ENCODE measurements at places on chromosomes 5 and 9. TPM values are rescaled to one million over a fixed set of nuclear protein-coding genes. Genes with fewer than 3 reads are reported as not detected.

CSF2 gene
- not detected for polyA plus RNA-seq

SPATA31D4 gene
- not detected for polyA plus RNA-seq

- DNase-seq: no peak
These were observed 115.3 kb upstream of the VLDLR start for GRCh38 chr9:2506321-2506720.

IL33 gene
- polyA plus RNA-seq: 2.6 TPM

DNA sequence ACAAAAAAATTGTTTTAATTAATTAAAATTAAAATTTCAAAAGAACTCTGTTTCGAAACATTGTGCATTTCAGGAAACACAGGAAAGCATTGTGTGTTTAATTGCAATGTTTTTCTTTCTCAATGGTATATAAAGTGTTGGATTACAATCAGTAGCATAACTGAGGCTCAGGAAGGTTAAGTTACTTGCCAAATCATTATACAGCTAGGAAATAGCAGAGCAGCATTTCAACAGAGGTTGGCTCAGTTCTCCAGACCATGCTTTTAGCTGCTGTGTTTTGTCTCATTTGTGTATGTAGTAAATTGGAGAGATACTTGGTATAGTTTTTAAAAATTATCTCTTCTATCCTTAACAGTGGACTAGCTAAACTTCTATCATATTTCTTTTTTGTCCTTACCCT, 30.0 kb upstream of the CAMLG start:
- no peak for DNase-seq

Measured in psoas muscle (tissue), 8 donors.